ENCODE measurements at places on chromosomes 3 and 15.

DNA sequence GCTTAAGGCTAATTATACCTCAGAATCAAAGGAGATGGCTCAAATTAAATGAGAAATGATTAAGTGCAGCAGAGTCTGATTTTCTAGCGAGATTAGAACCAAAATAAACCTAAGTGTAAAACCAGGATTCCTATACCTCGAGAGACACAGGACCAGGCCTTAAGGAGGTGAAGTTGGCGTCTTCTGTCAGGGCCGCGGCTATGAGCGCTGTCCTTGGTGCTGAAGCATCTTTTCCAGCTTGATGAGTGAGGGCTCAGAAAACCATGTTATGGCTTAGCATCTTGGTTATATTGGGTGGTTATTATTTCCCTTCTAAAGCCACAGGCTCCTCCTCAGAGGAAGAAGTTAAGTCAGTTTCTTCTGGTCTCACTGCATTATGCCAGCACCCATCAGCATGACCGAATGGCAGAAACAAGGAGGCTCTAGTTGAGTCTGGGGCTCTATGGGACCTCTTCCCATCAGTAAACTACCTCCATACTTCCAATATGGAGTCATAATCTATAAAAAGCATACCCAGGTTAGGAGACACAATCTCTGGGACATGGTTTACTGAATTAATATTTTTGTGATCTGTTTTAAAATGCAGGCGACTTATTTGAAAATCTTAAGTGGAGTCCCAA, 120.1 kb upstream of the NMNAT3 start:
- DNase-seq: no peak

- no peak for DNase-seq
These were observed 153.9 kb downstream of the APBA2 start for GRCh38 chr15:29039466-29040369.

DNA sequence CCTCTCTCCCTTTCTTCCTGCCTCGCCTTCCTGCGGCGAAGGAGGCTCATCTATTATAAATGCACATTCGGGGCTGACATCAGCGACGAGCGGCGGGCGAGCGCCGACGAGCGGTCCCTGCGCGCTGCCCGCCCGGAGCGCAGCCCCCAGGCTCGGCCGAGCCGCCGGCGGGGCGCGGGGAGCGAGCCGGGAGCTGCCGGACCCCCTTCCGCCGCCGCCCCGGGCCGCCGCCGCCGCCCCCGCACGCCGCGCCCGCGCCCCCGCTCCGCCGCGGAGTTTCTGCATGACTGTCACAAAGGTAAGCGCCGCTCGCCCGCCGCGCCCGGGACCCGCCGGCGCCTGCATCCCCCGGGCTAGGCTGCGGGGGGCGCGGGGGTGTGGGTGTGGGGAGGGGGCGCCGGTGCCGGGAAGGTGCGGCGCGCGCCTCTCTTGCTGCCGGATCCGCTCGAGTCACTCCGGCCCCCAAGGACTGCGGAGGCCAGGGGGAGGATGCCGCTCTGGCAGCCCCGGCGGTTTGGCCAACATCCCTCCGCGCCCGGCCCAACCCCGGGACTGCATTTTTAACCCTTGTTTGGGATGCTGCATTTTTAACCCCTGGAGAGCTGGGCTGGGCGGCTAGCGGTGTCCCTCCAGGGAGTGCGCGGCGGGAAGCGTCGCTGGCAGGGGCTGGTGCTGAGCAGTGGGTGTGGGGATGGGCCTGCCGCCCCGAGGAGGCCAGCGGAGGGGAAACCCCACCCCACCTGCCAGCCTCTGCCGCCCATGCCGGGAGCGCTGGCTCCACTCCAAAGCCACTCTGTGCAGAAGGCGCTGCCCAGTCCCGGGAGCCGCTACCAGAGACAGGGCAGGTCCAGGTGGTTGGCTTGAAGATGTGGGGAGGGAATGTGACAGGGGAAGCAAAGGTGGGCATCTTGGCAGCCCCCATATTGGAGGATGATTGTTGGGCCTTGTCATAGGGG, at the start of gene CORO2B:
CORO2B (plus strand) TSS at position 14 of the 956 bp plus-strand sequence; CDS start at position 284, 270 bp downstream.
- DNase-seq: no peak

DNA sequence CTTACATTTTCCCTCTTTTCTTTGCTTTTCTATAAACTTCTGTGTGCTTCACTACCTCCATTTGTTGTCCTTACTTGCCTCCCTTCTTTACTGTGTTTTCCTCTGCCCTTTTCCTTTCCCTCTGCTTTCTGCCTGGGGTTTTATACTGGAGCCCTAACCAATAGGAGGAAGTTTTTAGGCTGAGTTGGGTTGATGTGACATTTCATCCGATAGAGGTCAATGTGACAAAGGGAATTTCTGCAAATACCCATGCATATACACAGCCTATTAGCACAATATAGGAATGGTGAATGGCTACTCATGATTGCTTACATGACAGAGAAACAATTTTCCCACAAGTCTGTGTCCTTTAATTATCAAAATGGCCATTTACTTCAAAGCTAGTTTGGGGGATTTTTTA, 153.0 kb upstream of the ARPP21 start:
- no peak for DNase-seq

DNA sequence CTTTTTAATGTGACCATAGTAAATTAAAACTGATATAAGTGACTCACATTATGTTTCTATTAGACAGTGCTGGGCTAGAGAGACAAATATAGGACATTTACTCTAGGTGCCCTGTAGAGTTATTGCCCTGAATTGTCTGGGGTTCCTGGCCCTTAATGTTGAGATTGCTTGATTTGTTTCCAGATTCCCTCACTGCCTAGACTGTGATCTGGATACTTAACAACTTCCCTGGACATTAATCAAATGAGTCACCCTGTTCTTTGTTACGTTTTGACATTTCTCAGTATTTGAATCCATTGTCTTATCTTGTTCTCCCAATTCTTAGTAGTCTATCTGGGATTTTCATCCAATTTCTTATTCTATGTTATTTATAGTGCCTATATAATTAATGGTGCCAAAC, 65.8 kb downstream of the DTWD1 start:
- no peak for DNase-seq

- no peak for DNase-seq
These were observed 19.4 kb upstream of the SERPINI2 start for GRCh38 chr3:167493244-167493643.

DNA sequence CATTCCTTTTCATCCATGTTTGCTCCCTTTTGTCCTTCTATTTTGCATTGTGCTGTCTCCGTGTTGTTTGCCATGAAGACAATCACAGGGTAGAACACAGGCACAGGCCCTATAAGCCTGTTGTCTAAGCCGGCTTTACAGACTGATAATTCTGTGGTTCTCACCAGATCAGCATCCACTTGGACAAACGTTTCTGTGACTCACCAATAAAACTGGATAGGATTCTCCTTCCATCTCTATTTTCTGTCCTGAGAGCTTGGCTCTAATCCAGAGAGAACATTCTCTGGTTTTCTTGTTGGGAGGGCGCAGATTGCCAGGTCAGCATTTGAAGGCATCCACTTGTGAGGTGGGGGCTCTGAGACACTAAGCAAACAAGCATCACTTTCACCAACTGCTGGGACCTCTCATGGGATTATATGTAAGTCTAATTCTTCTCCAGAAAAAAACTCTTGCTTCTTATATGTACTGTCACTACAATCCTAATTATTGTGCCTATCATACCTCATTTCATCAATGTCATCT, 101.6 kb downstream of the ERC2 start:
- no peak for DNase-seq

GRCh38 chr15:34952481-34952880, 17.1 kb downstream of the AQR start:
- no peak for DNase-seq

- DNase-seq: no peak
These were observed 14.8 kb downstream of the LOXL1 start for GRCh38 chr15:73941044-73941443.

- DNase-seq: no peak
These were observed 69.9 kb downstream of the LDHAL6B start for GRCh38 chr15:59276225-59277178.

- no peak for DNase-seq
These were observed 412.5 kb downstream of the SOX2 start for GRCh38 chr3:182124187-182124586.
